ENCODE measurements at places on chromosomes 11 and 22.

GRCh38 chr22:42078469-42079318 lies 806 bp upstream of the SMDT1 start:
- no peak for DNase-seq

DNA sequence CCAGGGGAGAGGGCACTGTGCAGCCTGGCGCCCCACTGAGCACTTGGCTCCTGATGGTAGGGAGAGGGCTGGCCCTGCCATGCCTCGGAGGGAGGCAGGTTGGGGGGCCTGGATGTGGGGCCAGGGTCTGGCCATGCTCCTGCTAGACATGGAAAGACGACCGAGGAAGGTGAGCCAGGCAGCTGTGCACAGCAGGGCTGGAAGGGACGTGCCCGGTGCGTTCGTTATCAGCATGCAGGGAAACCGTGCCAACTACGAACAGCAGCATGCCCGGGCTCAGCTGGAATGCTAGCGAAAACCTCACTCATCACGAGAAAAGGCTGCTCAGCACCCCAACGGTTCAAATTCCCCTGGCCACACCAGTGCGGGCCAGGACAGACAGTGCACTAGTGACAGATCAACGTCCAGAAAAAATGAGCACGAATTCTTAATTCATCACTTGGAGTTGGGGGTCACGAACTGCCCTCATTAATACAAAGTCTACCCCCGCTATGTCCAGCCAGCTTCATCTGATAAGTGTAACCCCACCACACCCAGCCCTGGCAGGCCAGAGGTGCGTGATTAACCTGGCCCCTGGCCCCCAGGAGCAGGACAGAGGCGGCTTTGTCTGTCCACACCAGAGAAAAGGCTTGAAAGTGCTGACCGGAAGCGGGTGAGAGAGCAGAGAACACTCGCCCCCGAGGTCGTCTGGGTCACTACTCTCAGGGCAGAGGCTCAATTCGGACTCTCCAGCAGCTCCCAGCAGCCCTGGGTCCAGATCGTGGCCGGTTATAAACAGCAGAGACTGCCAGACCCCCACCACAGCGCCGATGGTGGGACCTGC lies 84.2 kb downstream of the CELSR1 start:
- DNase-seq: no peak

DNA sequence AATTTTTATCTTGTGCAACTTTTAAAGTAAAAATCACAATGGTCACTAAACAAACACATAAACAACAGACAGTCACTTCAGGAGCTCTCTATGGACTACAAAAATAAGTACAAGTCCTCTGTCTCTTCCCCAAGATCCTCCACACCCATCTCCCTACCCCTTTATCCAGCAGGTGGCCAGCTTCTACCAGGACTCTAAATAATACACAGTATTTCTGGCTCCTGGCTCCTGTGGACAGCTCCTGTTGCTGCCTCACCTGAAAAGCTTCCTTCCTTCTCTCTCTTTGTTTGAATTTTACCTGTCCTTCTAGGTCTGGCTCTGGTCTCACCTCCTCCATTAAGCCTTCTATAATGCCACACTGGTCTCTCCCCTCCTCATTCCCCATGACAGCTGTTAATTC lies 86.1 kb downstream of the CLPB start:
- DNase-seq: no peak

GRCh38 chr22:25167834-25168601 lies 31.6 kb upstream of the CRYBB3 start:
- no peak for DNase-seq

DNA sequence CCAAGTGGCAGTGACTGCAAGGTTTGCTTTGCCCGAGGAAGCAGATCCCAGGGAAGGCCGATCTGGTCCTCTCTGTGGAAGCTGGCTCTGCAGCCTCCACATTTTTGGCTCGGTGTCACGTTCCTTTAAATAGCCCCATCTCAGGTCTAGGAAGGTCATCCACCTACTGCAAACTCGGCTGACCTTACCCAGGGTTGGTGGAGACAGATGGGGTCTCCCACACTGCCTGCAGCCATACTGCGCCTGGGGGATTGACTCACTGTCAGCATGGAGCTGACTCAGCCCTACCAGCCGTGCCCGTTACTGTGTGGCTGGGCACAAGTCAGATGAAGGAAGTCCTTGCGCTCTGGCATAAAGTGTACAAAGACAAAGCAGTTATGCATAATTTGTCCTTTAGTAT lies 16.9 kb downstream of the CDPF1 start:
- DNase-seq: peak; percentile 77

DNA sequence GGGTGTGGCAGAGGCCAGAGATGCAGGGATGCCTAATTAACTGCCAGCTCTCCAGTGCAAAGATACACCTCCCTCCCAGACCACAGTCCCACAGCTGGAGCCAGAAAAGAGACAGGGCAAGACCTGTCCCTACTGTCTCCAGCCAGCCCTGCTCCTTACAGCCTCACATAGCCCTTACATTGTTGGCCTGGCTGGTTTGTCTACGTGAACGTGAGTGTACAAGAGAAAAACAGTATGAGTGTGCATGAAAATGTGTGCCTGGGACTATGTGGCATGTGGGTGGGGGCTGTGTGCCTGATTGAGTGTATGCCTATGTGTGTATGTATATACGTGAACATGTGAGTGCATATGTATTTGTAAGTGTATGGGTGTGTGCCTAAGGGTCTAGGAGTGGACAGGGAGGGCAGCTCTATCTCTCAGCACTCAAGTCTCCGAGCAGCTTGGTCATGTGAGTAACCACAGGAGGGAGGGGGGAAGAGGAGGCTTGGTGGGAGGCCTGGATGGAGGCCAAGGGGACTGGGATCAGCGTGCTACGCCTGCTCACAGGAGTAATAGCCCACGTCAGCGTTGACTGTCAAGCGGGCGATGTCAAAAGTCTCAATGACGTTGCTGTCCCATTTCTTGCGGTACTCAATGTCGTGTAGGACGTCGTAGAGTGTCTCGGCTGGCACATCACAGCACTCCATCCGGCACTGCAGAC lies 6.6 kb upstream of the ARAP1 start:
- DNase-seq: no peak

DNA sequence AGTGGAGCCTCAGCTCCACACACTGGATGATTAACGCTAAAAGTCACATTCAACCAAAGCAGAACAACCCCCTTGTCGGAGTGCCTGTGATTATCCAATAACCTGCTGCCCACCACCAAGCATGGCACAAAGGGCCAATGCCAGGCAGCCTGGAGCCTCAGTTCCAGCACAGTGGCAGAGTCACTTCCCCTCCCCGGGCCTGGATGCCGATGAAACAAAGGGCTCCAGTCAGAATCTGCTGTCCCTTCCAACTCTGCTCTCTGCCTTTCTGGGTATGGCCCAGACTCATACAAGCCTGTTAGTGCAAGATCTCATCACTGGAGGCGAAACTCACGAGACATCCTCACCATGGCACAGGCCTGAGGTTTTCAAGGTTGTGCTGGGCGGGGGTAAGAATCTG lies 52.1 kb downstream of the CLTCL1 start:
- no peak for DNase-seq

DNA sequence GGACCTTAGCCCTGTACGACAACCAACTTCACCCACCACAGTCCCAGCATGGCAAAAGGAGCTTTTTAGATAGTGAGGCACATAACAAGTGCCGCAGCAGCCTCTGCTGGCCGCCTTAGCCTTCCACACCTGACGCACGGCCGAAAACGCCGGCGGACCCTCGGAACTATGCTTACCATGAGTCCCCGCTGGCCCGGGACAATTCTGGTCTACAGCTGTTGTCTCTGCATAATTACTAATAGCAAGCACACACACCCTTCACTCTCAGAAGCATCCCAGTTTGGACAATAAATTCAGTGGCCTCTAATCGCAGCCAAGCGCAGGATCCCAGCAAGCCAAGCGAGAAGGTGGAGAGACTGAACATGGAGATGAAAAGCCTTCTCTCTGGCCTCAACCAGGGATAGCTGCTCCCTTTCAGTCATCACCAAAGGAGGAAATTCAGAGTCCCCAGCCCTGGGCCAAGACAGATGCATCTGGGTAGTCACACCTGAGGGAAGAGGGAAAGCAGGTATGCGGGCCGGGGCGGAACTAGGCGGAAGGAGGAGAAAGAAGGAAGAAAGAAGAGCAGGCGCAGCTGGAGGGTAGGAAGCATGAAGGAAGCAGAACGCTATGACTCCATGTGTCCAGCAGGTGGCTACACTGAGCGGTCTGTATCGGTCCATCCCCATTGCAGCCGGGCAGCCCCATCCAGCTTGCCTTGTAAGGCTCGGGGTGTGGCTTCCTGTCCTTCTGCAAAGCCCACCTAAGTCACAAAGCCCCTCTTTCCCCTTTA lies 40.3 kb downstream of the BUD13 start:
- peak; percentile 47 for DNase-seq

GRCh38 chr11:82930734-82931133 lies 29.2 kb downstream of the DDIAS start:
- no peak for DNase-seq

- peak; percentile 66 for DNase-seq
Measured at GRCh38 chr11:128361451-128362020, 225.8 kb downstream of the ETS1 start.

DNA sequence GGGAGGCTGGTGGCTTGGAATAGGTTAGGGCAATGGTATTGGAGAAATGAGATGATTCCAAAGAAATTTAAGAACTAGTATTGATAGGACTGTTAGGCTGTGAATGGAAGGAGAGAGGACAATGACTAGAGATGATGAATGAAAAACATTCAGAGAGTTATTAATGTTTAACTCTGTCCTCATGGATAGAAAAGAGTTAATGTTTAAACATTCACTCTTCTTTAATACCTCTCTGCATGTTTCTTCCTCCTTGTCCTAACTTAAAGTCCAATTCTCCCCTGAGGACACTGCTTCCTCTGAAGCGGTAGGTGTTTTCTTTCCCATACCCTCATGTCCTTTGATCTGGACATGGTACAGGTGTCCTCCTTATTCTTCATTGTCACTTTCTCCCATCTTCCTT lies 13.4 kb downstream of the CHEK1 start:
- no peak for DNase-seq

DNA sequence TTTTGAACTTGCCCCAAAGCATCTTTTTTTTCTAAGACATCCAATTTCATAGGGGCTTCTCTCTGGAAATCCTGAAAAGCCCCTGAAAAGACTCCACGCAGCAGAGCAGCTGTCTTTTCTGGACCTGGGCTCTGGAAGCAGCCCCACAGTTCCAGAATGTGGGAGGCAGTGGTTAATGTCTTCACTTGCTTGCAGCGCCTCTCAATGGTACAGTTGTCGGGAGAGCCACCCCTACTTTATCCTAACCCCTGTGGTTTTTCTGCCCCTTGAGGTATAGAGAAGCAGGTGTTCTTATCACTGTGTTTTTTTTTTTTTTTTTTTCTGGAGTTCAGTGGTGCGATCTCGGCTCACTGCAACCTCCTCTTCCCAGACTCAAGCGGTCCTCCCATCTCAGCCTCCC lies 83.4 kb upstream of the SORL1-AS1 start:
- no peak for DNase-seq

All from MG63 (cell line).